ENCODE measurements at places on chromosomes 13 and 19.

GRCh38 chr13:114105521-114106225 is 26.8 kb downstream of the RASA3 start:
- DNase-seq = no peak

- DNase-seq = no peak
These were observed 107.8 kb downstream of the EDNRB start for GRCh38 chr13:77810878-77811277.

GRCh38 chr19:43765109-43765876 is 10.5 kb upstream of the SMG9 start:
- no peak for DNase-seq

- DNase-seq = no peak
These were observed 26.7 kb downstream of the RCBTB2 start for GRCh38 chr13:48506092-48506701.

DNA sequence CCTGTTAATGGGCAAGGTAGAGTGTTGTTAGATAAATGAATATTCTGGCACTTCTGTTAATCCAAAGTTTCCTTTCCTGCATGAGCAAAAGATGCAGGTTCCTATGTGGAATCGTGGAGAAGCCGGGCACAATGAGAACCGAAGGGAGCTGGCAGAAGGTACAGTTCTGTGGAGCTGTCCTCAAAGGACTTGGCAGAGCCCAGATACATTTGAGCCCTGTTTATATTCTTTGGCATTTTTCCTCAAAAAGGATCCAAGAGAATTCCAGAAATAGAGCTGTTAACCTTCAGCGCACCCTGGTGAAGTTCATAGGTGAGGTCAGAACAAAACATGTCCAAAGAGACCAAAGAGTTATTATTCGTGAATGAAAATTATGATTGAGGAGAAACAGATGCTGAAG is 4.0 kb upstream of the DLEU7 start:
- no peak for DNase-seq

- no peak for DNase-seq
These were observed 25.2 kb downstream of the IGFL1 start for GRCh38 chr19:46254776-46255175.

DNA sequence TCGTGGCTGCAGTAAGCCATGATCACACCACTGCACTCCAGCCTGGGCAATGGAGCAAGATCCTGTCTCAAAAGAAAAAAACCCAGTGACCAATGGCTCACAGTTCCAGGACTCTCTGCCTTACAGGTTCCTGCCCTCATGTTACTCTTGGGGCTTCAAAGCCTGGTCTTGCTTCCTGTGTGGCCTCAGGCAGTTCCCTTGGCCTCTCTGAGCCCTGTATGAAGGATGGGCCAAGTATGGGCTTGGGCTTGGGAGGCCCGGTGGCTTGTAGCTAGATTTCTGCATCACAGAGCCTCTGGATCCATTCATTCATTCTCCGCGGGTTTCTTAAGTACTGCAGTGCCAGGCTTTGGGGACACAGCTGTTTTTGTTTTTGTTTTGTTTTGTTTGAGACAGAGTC is 780 bp upstream of the TSPAN16 start:
- no peak for DNase-seq

- DNase-seq = no peak
These were observed 528.7 kb downstream of the RFC3 start for GRCh38 chr13:34346626-34347025.

DNA sequence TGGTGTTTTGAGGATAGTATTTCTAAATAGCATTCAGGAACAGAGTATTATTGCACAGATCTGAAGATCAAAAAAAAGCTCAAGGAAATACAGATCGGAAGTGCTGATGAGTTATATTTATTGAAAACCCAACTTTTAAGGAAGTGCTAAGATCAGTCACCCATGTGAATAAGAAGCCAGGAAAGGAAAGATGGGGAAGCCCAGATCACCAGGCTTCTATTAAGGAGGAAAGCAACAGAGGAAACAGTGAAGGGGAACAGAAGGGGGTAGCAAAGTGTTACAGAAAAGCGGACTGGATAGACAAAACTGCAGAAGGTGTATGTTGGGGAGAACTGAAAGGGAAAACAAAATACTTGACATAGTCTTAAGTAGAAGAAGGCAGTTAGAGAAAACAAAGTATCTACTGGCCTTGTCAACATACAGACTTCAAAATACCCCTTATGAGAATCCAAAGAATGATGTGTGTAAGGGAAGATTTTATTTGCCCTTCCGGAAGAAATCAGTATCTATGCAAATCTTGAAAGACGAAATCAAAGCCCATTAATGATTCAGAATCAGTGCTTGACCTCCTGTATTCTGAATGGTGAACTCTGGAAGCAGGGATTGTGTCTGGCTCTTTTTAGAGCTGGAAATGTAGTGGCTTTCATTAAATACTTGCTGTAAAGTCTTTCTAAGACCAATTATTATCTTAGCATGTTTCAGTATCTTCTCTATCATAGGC is 12.1 kb downstream of the UFM1 start:
- no peak for DNase-seq

GRCh38 chr19:31154021-31154420 is 195.2 kb downstream of the TSHZ3 start:
- DNase-seq = no peak

DNA sequence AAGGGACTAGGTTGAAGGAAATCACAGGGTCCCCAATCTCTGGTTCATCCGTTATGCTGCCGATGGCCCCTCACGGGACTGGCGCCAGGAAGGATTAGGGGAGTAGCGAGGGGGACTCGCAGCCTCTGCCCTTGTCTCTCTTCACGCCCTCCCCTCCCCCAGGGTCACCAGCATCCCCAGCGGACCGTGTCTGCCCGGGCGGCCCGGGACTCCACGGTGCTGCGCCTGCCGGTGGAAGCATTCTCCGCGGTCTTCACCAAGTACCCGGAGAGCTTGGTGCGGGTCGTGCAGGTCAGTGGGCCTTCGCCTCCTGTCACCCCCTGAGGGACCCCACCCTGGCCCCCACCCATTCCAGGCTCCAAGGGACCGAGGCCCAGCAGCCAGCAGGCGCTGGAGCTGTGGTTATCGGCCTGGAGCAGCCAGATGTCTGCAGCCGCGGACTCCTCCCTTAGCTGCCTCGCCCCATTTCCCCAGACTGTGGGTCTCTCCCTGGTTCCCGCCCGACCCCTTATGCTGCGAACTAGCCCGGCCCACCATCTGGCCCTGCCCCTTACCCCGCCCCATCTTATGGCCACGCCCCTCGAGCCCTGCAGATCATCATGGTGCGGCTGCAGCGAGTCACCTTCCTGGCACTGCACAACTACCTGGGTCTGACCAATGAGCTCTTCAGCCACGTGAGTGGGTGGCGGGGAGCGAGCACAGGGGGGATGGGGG is 5.4 kb downstream of the PNPLA6 start:
- DNase-seq = peak; percentile 36

DNA sequence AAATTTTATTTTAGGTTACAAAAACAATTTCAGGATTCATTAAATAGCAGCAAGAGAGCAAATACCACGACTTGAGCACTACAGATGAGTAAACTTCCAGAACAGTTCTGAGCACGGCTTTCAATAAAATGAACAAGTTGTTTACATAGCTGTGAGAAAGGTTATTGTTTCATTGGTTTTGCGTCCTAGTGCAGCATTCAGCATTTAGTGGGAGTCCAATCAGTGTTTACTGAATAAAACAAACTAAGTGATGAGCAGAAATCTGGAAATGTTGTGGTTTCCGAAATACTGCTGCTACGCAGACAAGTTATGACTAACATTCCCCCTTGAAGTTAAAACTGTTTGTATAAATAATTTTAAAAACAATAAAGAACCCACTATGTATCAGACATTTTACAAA is 251.5 kb upstream of the STARD13 start:
- DNase-seq = no peak

- DNase-seq = no peak
These were observed 6.5 kb downstream of the SIGLEC7 start for GRCh38 chr19:51148580-51148979.

- DNase-seq = no peak
These were observed 14.8 kb upstream of the EID2 start for GRCh38 chr19:39554701-39555311.

DNA sequence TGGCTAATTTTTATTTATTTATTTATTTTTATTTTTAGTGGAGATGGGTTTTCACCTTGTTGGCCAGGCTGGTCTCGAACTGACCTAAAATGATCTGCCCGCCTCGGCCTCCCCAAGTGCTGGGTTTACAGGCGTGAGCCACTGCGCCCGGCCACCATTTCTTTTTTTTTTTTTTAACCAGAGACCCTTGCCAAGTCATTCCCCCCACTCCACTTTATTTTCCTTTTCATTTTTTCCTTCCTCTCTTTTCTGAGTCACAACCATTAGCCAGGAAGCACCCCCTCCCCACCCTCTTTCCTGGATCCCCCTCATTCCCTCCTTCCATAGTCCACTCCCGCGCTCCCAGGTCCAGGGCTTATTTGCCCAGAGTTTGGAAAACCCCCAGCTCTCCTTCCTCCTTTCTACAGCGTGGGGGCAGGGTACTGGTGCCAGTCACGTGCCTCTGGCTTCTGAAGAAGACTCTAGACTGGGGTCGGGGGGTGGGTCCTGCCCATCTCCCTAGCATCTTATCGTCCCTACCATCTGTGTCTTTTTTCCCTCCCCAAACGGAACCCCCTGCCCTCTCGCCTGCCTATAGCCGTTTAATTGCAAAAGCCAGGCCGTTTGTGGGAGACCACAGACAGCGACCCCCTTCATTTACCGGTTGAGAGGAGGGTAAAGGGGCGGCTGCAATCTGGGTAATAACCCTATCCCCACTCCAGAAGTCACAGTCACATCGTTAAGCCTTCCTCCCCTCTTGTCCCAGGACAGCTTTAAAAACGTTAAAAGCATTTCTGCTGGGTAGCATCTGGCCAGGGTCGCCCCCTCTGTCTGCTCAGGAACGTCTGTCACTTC is 1.1 kb upstream of the CALR start:
- DNase-seq = peak; percentile 42

- no peak for DNase-seq
These were observed 23.6 kb downstream of the CEACAM8 start for GRCh38 chr19:42571116-42571515.

- peak; percentile 90 for DNase-seq
These were observed at the start of gene SLITRK6 for GRCh38 chr13:85799097-85799582. Gene SLITRK6, minus strand, starts transcription at chr13:85799419. Its CDS starts 2,911 bp downstream, at chr13:85796508.

DNA sequence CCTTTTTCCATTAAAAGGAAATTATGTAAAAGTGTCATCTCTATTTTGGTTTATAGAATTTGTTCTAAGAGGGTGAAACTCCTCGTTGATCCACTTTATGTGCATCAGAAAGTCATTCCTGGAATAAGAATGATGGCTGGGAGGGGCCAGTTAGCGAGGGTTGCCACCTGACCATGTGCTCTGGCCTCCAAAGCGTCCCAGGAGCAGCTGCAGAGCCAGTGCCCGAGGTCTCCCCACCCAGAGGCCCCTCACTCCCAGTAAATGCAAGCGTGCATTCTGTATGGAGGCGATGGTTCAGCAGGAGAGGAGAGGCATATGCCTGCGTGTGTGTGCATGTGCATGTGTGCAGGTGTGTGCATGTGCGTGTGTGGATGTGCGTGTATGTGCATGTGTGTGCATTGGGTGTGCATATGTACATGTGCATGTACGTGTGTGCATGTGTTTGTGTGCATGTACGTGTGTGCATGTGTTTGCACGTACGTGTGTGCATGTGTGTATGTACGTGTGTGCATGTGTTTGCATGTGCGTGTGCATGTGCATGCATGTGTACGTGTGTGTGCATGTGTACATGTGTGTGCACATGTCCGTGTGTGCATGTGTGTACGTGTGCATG is 345.8 kb downstream of the TEX29 start:
- DNase-seq = no peak

GRCh38 chr19:49579947-49580263 is 451 bp downstream of the NOSIP start:
- no peak for DNase-seq

DNA sequence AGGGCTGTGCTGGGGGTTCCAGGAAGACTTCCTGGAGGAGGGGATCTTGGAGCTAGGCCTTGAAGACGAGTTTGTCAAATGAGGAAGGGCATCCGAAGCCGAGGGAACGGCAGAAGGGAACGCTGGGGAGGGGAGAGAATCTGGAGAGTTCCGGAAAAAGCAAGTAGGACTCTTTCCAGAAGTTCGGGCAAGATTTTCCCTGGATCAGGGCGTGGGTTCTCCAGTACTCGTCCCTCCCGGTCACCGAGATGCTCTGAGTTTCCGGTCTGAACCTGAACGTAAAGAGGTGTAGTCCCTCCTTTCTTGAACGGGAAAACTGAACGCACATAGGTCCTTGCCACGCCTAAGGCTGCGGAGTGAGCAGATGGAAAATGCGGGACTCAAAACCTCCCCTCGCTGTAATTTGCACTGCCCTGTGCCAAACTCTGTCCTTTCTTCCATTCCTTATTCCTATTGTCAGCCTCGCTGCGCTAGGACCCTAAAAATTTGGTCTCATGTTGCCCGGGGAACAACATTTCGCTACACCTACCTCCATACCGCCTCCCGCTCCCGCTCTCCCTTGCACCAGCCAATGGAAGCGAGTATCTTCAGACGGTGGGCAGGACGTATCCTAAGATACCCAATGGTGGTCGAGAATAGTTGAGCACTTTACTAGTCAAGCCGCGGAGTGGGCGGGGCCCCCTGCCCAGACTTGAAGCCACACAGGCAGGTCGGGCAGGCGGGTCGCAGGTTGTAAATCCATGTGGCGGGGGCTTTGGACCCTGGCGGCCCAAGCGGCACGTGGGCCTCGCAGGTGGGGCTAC is at the start of gene GTPBP3:
GTPBP3 (plus strand) TSS at position 682 of the 803 bp plus-strand sequence; CDS start at position 741, 59 bp downstream.
- DNase-seq = peak; percentile 99

DNA sequence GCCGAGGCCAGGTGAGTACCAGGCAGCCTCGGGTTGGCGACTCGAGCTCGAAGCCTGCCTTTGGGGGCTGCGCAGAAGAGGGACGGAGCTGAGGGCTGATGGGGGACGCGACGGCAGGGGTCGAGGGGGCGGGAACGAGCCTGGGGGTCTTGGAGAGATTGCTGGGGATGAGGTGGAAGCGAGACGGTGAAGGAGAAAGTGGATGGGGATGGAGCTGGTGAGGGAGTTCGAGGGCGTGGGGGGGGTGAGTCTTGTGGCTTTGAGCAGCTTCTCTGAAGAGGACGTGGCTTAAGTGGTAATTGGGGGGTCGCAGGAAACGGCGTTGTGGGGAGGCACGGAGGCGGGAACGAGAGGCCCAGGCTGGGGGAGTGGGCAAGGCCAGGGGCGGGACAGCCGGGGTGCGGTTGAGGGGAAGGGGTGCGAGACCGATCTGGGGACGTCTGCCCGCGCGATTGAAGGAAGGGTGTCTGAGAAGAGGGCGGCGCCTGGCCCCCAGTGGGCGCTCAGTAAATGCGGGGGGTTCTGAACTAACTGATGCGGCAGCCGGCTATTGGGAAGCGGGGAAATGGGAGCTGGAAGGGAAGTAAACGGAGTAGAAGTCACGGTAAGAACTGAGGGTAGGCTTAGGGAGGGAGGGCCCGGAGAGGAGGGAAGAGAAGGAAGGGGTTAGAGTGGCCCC is 426 bp downstream of the MYO9B start:
- peak; percentile 30 for DNase-seq

All from SK-N-DZ (cell line).